Glutamatergic neuron (in vitro differentiated cells): ENCODE measurements at places on chromosomes 1 and 21.
A peak's percentile ranks its signal among the peaks of the same experiment; 100 is the strongest.

DNA sequence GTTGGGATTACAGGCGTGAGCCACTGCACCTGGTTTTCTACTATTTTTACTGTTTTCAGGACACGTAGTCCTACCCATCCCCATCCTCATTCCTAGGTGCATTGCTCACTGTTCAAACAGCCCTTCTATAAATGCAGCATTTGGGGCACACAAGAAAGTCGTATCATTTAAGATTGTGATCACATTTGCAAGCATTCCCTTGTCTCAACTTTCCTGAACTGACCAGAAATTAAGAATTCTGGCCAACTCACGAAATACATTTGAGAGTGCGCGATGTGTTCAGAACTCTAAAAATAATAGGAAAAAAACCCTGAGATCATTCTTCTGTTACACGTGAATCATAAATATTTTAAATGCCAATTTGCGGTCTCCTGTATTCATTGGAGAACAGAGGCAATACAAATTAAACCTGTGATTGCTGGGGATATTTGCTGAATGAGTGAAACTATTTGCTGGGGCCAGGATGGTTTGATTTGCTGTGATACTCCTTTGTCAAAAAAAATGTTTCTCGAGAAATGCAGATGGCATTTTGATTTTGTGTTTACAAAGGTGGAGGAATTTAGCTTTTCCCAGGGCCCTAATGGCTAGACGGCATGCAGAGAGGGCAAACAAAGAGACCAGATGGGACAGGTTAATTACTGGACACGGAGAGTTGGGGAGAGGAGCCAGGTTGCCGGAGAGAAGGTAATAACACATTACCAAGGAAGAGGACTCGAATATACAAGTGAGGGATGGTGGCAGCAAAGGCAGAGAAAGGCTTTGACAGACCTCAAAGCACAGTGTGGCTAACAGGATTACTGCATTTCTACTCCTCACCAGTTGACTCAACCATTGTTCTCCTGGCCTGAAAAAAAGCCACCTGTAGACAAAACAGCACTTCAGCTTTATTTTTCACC is 38.4 kb downstream of the STPG1 start:
- no peak for DNase-seq
- peaks cover 13% of the 10 kb centered on the region for H3K4me1 ChIP-seq
- no peak overlapping the region for H3K4me3 ChIP-seq

DNA sequence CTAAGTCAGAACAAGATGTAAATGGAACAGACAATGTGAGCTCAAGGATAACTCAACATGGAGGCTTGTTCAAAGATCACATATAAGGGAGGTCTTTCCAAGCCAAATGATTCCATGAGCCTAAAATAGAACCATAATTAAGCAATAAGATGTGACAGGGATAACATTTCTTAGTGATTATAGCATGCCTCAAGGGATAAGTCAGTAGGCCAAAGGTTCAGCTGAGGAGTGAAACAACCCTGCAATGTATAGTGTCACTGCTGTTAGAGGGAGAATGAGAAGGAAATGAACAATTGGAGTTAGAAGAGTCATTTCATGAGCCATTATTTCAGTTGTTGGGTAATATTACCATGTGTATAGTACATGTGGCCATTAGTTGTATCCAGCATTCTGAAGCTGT is 25.0 kb downstream of the GORAB start:
- no peak for DNase-seq
- H3K27ac ChIP-seq: no peak overlapping the region
- no peaks in the 10 kb centered on the region for H3K4me1 ChIP-seq
- H3K4me3 ChIP-seq: no peak overlapping the region
- no peaks in the 10 kb centered on the region for H3K36me3 ChIP-seq

DNA sequence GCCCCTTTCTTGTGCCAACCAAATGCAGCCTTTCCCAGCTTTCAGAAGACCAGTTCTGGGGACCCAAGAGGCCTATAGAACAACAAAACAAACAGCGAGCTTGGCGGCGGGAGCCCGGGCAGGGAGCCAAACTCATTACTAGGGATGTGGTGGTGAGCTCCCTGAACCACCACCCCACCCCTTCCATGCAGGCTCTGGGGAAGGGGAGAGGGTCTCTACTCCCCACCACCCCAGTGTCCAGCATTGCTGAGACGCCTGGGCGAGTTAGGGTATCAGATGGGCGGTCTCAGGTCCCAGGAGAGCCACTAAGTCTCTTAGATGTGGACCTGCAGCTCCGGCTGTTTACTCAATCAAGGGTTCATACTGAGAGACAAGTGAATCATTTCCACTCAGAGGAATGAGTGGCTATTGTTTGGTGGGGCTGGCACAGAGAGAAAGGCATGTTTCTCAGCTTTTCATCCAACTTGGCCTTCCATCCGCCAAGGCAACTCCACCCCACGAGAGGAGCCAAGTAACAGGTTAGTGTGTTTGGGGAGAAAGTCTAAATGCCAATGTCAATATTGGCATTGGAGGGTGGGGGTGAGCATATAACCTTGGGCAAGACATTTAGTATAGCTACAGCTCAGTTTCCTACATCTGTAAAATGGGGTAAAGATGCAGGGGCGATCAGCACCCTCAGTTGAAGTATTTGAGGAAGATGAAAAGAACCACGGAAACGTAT is 40.9 kb downstream of the PLXNA2 start:
- DNase-seq: no peak
- H3K27ac ChIP-seq: no peak overlapping the region
- H3K4me1 ChIP-seq: peaks cover 2% of the 10 kb centered on the region
- H3K36me3 ChIP-seq: no peaks in the 10 kb centered on the region
- H3K27me3 ChIP-seq: no peaks in the 10 kb centered on the region

- DNase-seq: no peak
- H3K4me3 ChIP-seq: no peak overlapping the region
- H3K27ac ChIP-seq: no peak overlapping the region
- no peaks in the 10 kb centered on the region for H3K36me3 ChIP-seq
These were observed 7.3 kb downstream of the UQCRHL start for GRCh38 chr1:15799928-15800835.

DNA sequence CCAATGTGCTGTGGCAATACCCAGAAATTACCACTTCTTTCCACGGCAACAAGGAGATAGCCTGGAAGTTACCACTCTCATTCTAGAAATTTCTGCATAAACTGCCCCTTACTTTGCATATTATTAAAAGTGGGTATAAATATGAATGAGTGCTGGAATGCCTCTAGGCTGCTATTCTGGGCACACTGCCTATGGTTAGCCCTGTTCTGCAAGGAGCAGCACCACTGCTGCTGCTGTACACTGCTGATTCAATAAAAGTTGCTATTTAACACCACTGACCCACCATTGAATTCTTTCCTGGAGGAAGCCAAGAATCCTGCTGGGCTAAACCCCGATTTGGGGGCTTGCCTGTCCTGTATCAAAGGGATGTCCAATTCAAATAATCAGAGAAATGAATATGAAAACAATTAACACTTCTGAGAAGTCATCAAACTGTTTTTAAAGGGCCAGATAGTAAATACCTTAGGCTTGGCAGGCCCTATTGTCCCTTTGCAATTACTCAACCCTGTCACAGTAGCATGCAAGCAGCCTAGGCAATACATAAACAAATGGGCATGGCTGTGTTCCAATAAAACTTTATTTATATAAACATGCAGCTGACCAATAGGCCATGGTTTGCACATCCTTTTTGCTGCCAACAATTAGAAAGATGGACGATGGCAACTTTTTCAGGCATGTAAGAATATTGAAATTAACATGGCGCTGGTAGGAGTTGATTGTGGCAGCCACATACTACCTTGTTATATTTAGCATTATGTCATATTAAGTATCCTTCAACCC is 369.4 kb upstream of the B3GALT2 start:
- no peaks in the 10 kb centered on the region for H3K4me1 ChIP-seq
- no peaks in the 10 kb centered on the region for H3K27me3 ChIP-seq
- no peak overlapping the region for H3K27ac ChIP-seq
- H3K36me3 ChIP-seq: no peaks in the 10 kb centered on the region

DNA sequence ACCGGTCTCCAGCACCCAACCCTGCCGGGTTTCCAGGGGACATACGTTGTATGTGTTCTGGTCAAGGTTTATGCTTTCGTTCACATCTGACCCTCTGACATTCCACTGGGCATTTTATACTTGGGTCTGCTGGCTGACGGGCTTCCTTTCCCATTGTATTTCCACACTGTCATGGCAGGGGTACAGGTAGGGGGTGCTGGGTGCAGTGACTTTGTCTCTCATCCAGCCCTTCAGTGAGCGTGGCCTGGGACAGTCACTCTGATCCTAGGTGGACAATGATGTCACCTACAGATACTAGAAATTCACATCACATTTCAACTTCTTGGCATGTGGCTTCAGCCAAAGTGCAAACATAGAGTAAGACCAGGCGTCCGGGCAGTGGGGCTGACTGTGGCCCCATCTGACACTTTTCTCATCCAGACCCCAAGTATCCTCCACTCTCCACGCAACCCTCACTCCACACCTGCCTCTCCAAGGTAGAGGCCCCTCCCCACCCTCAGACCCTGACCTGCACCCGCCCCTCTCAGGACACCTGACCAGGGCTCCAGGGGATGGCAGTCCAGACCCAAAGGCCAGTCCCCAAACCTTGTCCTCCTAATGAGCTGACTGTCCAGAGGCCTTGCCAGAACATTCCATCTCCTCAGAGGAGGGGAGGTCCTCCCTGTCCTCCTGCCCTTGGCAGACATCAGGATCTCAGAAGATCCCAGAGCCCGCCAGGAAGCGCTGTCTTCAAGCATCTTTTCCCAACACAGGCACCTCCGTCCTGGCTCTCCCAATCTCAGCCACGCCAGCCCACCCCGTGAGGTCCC is 743 bp upstream of the KRTAP10-10 start:
- H3K4me1 ChIP-seq: peaks cover 3% of the 10 kb centered on the region
- H3K27me3 ChIP-seq: no peaks in the 10 kb centered on the region
- H3K27ac ChIP-seq: no peak overlapping the region
- H3K36me3 ChIP-seq: peaks cover 30% of the 10 kb centered on the region
- no peak for DNase-seq

DNA sequence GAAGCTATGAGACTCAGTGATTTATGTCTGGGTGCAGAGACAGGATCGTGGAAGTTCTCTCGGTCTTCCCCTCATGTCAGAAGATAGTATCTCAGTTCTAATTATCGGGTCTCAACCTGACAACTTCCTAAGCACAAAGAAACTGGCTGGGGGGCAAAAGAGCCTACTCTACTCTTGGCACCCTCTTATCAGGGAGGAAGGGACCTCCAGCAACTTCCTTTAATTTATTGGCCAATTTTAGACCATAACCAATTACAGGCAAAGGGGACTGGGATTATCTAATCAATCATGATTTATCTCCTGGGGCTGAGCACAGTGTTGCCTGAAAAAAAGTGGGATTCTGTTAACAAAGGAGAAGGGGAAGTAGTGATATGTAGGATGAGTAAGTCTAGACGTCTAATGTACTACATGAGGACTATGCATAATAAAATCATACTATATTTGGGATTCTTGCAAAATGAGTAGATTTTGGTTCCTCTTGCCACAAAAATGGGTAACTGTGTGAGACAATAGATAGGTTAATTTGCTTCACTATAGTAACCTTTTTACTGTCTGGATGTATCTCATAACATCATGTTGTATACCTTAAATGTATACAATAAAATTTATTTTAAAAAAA is 98.8 kb downstream of the ZFYVE9 start:
- no peak overlapping the region for H3K27ac ChIP-seq
- no peaks in the 10 kb centered on the region for H3K36me3 ChIP-seq
- no peaks in the 10 kb centered on the region for H3K27me3 ChIP-seq
- no peak overlapping the region for H3K4me3 ChIP-seq
- peaks cover 9% of the 10 kb centered on the region for H3K4me1 ChIP-seq

DNA sequence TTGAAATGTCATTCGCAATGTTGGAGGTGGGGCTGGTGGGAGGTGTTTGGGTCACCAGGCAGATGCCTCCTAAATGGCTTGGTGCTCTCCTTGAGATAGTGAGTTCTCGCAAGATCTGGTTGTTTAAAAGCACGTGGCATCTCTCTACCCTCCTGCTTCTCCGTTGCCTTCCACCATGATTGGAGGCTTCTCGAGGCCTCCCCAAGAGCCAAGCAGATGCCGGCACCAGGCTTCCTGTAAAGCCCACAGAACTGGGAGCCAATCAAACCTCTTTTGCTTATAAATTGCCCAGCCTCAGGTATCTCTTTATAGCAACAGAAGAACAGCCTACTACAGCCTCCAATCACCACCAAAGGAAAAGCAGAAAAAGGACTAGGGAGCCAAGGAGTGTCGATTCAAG is 80.5 kb downstream of the PDE9A start:
- peaks cover 2% of the 10 kb centered on the region for H3K4me1 ChIP-seq
- peaks cover 7% of the 10 kb centered on the region for H3K27me3 ChIP-seq
- H3K27ac ChIP-seq: no peak overlapping the region
- no peak for DNase-seq

DNA sequence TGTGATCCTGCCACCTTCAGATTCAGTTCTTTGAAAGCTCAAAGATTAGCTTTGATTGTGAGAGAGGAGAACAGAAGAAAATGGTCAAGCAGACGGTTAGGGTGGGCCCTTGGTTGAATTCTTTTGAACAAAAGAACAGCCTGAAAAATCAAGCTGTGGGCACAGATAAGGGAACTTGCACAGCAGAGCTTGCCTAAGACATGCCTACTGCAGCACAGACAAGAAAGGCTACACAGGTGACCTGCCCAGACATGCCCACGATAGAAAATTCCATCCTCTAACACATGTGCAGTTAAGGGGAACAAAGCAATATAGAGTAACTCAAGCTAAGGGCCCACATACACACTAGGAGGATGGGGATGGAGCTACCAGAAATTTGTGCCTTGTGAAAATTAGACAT is 512.5 kb upstream of the LRRC7 start:
- no peaks in the 10 kb centered on the region for H3K36me3 ChIP-seq
- no peak overlapping the region for H3K27ac ChIP-seq
- H3K4me1 ChIP-seq: peaks cover 2% of the 10 kb centered on the region

- peaks cover 5% of the 10 kb centered on the region for H3K27me3 ChIP-seq
- no peak overlapping the region for H3K27ac ChIP-seq
- no peak overlapping the region for H3K4me3 ChIP-seq
- peaks cover 8% of the 10 kb centered on the region for H3K4me1 ChIP-seq
These were observed 17.2 kb upstream of the RASSF5 start for GRCh38 chr1:206489980-206490770.

DNA sequence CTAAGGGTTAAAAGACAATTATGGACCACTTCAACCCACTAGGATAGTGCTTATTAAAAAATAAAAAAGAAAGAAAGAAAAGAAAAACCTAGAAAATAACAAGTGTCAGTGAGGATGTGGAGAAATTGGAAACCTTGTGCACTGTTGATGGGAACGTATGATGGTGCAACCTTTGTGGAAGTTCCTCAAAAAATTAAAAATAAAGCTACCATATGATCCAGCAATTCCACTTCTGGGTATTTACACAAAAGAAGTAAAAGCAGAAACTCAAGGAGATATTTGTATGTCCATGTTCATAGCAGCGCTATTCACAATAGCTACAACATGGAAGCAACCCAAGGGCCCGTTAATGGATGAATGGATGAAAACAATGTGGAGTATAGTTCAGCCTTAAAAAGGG is 115.2 kb upstream of the ATP1A1 start:
- no peaks in the 10 kb centered on the region for H3K36me3 ChIP-seq
- H3K27me3 ChIP-seq: peaks cover 2% of the 10 kb centered on the region
- H3K4me1 ChIP-seq: peaks cover 8% of the 10 kb centered on the region
- no peak for DNase-seq
- H3K27ac ChIP-seq: peak overlapping the region; percentile 8
